T-helper 2 cell (primary cell): ENCODE measurements at places on chromosomes 12 and 14.

GRCh38 chr12:131250028-131250950, 296.6 kb downstream of the ADGRD1 start:
- DNase-seq: no peak

GRCh38 chr12:110600254-110600653, 13.7 kb upstream of the TCTN1 start:
- DNase-seq: no peak

- no peak for DNase-seq
Observed at GRCh38 chr12:92938018-92938417, 8.9 kb upstream of the EEA1 start.

GRCh38 chr12:104602406-104602805, 145.7 kb downstream of the CHST11 start:
- DNase-seq: no peak

DNA sequence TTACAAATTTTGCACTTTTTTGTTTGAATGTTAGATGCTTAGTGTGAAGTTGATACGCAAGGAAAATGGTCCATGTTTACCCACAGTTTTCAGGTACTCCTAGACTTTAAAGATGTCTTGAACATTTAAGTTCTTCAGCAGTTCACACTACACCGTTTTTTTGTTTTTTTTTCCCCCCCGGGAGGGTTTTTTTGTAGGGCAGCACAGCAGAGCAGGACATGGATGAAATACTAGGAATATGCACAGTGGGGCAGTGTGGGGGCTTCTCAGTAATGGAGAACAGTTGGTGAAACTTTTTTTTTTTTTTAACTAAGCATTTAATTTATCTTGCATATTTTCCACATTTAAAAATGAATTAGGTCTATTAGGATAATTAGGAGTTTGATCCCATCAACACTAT, 4.9 kb downstream of the RAN start:
- DNase-seq: no peak
